Activated T-helper 17 cell treated with anti-CD3 and anti-CD28 coated beads, Interleukin-2, amount 50 U/mL, for 72 hours (primary cell): ENCODE measurements at places on chromosomes 3 and 15. TPM values are rescaled to one million over a fixed set of nuclear protein-coding genes. Genes with fewer than 3 reads are reported as not detected.

EBLN2 gene
- 8.2 TPM for total RNA-seq

TTLL13 gene
- total RNA-seq: not detected

COL6A5 gene
- total RNA-seq: not detected

TNK2 gene
- total RNA-seq: 67.7 TPM

CCK gene
- total RNA-seq: not detected

SNTN gene
- total RNA-seq: not detected

ISLR2 gene
- total RNA-seq: not detected

KLHL40 gene
- not detected for total RNA-seq

ADIPOQ gene
- total RNA-seq: not detected

GPR62 gene
- total RNA-seq: not detected

THRB gene
- total RNA-seq: not detected

ACP3 gene
- not detected for total RNA-seq

MOBP gene
- not detected for total RNA-seq

RTP1 gene
- total RNA-seq: not detected

GOLGA6L4 gene
- 2.2 TPM for total RNA-seq

CD276 gene
- total RNA-seq: 0.95 TPM

INSYN1 gene
- not detected for total RNA-seq

BSN gene
- 0.22 TPM for total RNA-seq

CPN2 gene
- not detected for total RNA-seq

TRIM42 gene
- total RNA-seq: not detected
